Amygdala (tissue), 56 donors: ENCODE measurements at places on chromosomes 4 and X.

- no peak for DNase-seq
Observed at GRCh38 chr4:41287005-41287404, 30.3 kb downstream of the UCHL1 start.

GRCh38 chr4:167421201-167421600, 186.9 kb upstream of the SPOCK3 start:
- no peak for DNase-seq

- no peak for DNase-seq
Observed at GRCh38 chr4:2284934-2285612, 23.2 kb upstream of the MXD4 start.

DNA sequence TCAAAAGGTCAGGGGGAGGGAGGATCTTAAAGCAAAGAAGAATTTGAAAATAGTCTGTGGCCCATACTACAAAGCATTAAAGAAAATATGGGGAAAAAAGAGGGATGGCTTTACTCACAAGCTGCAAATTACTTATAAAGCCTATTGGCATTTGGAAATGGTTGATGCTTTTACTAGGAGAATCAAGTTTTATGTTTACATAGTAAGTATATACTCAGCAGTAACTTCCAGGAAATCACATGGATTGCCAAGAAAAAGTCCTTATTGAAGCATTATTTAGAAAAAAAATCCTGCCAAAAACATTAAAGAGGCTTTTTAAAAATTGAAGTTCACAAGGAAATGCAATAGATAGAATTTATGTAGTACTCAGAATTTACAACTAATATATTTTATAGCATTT, 8.4 kb upstream of the SH3RF1 start:
- no peak for DNase-seq

DNA sequence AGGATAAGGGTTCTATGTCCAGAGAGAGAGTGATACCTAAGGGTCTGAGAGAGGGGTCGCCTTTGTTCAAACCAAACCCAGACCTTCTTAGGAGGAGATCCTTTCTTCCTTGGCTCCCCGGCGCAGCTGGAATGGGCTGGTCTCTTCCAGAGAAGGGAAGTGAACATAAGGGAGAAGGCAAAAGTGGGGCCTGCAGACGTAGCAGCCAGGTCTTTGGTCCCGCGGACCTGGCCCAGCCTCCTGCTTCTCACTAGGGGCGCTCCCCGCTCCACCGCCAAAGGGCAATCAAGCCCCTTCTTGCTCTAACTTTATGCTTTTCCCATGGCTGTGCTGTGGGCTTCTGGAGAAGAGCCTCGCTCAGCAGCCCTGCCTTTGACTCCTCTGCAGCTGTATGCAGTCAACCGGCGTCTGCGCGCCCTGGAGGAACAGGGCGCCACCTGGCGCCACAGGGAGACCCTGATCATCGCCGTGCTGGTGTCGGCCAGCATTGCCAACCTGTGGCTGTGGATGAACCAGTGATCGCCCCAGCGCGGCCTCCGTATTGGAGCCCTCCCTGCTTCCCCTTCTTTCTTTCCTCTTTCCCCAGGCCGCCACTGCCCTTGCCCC, 6.5 kb downstream of the FATE1 start:
- no peak for DNase-seq

- no peak for DNase-seq
Observed at GRCh38 chr4:122914292-122914904, 8.0 kb downstream of the NUDT6 start.

DNA sequence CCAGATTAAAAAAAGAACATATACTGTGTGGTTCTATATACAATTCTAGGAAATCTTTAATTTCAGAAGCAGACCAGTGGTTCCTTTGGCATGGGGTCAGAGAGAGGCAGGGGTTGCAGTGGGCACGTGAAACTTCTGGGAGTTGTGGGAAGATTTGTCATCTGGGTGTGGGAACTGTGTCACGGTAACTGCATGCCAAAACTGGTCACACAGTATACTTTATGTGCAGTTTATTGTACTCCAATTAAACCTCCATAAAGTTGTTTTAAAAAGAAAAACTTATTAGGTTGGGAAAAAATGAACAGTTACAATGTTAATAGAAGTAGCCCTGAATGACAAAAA, 26.7 kb upstream of the STS start:
- DNase-seq, result no peak

DNA sequence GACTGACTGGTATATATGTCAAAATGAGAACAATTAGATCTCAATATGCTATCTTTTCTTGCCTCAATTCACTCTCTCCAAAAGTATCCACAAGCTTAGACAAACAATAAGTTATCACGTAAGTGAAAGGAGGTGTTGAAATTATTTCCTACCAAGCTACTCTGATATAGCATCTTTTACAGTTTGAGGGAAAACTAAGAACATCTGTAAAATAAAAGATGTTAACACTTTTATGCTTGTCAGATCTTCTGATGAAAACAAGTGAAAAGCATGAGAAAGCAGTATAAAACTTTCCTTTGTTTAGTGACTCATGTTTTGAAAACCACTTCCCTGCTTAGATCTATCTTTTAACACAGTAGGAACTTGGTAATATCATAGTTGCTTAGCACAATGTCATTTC, 8.4 kb upstream of the MAB21L2 start:
- DNase-seq, result no peak

GRCh38 chr4:635851-636627, 10.7 kb downstream of the PDE6B start:
- DNase-seq, result no peak

DNA sequence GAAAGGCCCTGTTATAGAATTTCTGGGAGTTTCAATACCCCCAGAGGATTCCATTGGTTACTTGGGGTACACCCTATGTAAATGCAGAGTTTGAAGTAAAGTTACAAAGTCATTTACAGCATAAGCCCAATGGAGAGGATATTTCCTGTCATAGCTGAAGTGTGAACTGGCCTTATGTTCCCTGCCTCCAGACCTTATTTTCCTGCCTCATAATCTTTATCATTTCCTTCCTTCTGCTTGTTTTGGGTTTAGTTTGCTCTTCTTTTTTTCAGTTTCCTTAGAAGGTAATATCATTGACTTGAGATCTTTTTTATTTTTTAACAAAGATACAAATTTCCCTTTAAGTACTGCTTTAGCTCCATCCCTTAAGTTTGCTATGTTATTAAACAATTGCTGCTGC, 85.4 kb downstream of the PPEF1 start:
- DNase-seq, result no peak

DNA sequence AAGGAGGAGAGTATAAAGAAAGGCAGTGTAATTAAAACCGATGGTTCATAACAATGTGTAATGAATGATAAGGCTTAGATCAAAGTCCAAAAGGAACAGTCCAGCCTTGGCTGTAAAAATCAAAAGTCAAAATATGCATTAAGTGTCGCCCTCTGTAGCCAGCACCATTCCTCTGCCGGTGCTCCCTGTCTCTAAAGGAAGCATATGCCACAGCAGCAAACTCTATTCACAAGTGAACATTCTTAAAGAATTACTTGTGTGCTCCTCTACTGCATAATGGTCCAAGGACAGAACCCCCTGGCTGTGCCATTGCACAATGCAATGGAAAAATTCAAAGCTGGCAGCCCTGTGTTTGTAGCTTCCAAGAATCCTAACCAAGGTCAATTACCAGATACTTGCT, 16.3 kb upstream of the MBNL3 start:
- no peak for DNase-seq

DNA sequence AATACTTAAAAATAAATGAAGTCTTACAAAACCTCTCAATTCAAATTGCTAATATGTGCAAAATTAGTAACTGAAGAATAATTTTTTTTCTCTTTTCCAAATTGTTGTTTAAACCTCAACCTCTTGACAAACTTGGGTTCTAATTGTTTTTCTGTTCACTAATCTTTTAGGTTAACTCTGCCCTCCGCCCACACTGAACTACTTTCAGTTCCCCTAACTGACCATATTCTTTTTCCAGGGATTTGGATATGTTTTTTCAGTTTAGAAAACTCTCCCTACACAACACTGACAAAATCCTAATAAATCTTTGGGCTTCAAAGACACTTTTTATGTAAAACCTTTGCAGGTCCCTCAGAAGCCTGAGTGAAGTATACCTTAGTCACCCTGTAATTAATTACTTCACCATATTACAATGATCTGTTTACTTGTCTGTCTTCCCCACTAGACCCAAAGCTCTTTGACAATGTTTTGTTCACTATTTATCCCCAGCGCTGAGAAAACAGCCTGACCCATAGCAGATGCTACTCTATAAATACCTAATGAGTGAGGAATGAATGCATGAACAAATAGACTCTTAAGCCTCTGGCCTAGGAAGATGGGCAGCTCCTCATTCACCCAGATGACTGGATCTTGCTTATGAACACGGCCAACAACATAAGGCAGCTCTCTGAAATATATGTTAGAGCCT, 134.9 kb downstream of the MAML3 start:
- DNase-seq, result no peak

GRCh38 chr4:89123451-89123851, 12.1 kb downstream of the TIGD2 start:
- no peak for DNase-seq

GRCh38 chrX:21747558-21747957, 10.4 kb downstream of the SMPX start:
- no peak for DNase-seq

DNA sequence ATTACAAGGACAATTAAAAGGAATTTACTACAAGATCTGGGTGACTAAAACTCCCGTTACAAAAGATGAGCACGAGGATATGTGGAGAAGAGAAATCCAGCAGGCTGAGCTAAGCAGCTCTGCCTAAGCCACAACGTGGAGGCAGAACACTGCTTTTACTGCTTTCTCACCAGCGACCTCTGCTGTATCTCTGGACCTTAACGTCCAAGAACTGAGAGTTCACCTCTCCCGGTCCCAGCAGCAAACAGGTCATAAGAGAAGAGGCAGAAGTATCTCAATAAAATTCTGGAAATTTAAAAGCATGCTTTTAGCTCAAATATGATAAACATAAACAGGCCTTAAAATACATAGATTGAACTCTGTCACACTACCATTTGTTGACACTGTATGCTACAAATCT, 81.0 kb downstream of the ADGRA3 start:
- DNase-seq, result peak; percentile 1
